ENCODE measurements at places on chromosomes 2 and 18. TPM values are rescaled to one million over a fixed set of nuclear protein-coding genes. Genes with fewer than 3 reads are reported as not detected.

The ACMSD gene
- not detected for total RNA-seq

DNA sequence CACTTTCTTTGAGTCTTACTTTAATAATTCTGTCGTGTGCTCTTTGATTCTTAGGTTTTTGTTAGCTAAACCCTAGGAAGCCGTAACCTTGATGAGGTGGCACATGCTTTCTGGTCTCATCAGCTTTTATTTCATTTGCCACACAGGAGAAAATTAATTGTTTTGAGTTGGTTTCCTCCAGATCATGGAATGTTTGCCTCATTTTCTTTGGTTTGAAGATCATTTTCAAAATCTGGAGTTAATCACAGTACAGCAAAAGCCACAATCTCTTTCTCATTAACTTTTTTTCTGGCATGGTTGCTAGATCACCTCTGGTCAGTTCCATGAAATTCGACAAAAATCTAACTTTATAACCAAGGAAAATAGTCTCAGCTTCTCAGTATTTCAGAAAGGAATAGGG is 182.9 kb downstream of the MYO1B start:
- no peaks in the 10 kb centered on the region for H3K27me3 ChIP-seq
- no peak for DNase-seq
- H3K4me1 ChIP-seq, result no peaks in the 10 kb centered on the region

- no peaks in the 10 kb centered on the region for H3K27me3 ChIP-seq
- H3K36me3 ChIP-seq, result no peaks in the 10 kb centered on the region
- no peak for DNase-seq
- no peak overlapping the region for H3K4me3 ChIP-seq
- H3K27ac ChIP-seq, result no peak overlapping the region
- H3K4me1 ChIP-seq, result no peaks in the 10 kb centered on the region
Measured at GRCh38 chr2:227610123-227610522, 4.5 kb downstream of the SCYGR3 start.

The CFAP53 gene
- 0.36 TPM for total RNA-seq
